ENCODE measurements at places on chromosomes 3 and 15. TPM values are rescaled to one million over a fixed set of nuclear protein-coding genes. Genes with fewer than 3 reads are reported as not detected.

PRTG gene
- not detected for total RNA-seq

- no peak for DNase-seq
Measured at GRCh38 chr15:82942691-82943090, 9.8 kb downstream of the HOMER2 start.

GRCh38 chr15:75578173-75578947 is 755 bp downstream of the PTPN9 start:
- peak; percentile 8 for DNase-seq

RBMS3 gene
- total RNA-seq, result 1.1 TPM

ZNF609 gene
- 40.4 TPM for total RNA-seq

C3orf70 gene
- total RNA-seq, result not detected

Measured in activated naive CD4-positive, alpha-beta T cell treated with anti-CD3 and anti-CD28 coated beads for 36 hours (primary cell).